ENCODE measurements at places on chromosomes 11 and 22.

DNA sequence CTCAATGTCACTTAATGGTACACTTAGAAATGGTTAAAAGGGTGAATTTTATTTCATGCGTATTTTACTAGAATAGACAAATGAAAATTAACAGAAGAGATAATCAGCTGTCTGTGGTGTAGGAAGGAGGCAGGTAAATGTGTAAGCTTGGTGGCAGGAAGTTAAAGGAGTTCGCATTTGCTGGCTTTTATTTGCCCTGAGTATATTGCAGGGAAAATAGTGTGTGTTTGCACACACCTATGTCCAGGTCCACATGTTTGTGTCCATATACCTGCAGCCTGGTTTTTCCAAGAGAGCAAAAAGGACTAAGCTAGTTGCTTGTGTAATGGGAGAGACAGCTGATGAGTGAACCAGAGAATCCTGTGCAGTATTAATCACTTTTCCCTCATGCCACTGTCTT, 16.0 kb downstream of the NTM start:
- no peak for DNase-seq

DNA sequence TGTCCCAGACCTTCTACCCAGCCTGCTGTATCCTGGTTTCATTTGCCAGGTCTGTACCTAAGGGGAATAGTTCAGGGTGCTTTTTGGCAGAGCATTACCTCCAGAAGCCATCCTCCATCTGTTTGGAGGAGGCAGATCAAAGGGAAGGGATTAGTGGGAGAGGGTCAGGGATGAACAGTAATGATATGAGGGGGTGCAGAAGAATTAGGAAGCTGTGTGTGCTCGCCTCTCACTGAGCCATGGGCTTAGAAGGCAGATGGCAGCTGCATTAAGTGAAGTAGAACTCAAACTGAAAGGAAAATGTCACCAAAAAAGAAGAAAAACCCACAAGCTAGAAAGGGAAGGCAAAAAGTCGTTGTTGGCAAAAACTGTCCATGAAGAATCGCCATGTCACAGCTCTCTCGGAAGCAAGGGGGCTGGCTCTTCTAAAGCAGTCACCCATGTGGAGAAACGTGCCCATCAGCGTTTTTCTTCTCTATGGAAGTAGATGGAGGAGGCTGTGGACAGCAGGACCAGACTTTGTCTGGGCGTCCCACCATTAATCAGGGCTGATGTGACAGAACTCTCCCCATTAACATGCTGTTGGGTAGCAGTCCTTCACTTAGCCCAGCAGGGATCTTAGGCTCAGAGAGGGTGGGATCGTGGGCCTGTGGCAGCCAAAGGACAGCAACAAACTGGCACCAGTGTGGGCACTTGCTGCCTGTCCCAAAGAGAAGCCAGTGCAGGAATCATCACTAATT, 46.8 kb downstream of the CEP164 start:
- no peak for DNase-seq

DNA sequence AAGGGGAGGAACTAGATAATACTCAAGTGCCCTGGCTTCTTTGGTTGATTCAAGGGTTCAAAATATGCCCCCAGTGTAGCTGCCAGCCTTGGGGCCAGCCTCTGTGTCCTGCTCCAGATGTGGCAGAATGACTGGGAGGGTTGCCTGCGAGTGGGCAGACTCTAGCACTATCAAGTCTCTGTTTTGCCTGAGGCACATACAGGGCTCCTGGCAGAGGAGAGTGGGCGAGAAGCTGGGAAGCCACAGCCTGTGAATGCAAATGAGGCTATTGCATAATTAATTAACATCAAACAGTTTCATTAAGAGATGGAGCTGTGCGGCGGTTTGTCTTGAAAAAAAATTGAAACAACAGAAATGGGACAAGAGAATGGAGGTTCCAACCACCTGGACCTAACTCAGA, 50.8 kb downstream of the BUD13 start:
- DNase-seq = no peak

GRCh38 chr22:21759093-21759492, 23.5 kb upstream of the YPEL1 start:
- DNase-seq = no peak

GRCh38 chr11:57834852-57835251, 73.2 kb downstream of the CTNND1 start:
- DNase-seq = no peak

GRCh38 chr11:125085301-125086081, 22.4 kb downstream of the SLC37A2 start:
- DNase-seq = no peak

DNA sequence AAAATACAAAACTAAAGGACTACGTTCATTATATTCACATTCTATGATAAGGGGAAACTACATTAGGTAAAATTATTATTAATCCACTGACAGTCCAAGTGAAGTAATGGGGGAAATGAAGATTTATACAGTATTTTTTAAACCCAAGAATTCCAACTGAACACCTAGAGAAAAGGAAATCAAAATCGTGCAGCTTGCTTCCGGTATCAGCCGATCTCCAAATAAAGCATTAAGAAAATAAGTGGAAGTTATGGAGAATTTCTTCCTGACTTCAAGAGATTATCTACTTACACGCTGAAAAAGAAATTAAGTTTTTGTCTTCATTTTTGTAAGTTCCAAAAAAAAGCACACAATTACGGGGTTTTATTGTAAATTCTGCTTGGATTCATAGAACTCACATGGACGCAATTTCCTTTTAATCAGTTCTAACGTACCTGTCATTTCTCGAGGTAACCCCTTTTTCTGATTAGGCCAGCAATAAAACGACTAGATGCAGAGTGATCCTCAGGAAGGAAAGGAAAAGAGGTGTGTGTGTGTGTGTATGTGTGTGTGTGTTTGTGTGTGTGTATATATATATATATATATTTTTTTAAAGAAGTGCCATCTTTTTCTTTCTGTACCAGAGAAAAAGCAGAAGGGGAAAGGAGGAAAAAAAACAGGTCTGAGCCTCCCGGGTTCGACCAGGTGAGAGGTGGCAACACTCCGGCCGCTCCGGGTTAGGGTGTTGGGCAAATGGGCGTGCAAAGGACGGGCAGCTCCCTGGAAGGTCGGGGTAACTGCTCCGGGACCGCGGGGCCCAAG, 1.1 kb downstream of the ZBTB44 start:
- no peak for DNase-seq

DNA sequence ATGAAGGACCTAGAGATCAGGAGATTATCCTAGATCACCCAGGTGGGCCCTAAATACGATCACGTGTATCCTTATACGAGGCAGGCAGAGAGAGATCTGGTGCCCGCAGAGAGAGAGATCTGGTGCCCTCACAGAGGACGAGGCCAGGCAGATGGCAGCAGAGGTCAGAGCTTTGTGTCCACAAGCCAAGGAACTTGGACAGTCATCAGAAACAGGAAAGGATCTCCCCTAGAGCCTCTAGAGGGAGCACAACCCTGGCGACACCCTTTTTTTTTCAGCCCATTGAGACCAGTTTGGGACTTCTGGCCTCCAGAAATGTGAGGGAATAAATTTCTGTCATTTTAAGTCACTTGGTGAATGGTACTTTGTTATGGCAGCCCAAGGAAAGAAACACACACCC, 25.5 kb upstream of the TIMP3 start:
- no peak for DNase-seq

- DNase-seq = no peak
Observed at GRCh38 chr11:133982876-133983275, 26.1 kb upstream of the IGSF9B start.

DNA sequence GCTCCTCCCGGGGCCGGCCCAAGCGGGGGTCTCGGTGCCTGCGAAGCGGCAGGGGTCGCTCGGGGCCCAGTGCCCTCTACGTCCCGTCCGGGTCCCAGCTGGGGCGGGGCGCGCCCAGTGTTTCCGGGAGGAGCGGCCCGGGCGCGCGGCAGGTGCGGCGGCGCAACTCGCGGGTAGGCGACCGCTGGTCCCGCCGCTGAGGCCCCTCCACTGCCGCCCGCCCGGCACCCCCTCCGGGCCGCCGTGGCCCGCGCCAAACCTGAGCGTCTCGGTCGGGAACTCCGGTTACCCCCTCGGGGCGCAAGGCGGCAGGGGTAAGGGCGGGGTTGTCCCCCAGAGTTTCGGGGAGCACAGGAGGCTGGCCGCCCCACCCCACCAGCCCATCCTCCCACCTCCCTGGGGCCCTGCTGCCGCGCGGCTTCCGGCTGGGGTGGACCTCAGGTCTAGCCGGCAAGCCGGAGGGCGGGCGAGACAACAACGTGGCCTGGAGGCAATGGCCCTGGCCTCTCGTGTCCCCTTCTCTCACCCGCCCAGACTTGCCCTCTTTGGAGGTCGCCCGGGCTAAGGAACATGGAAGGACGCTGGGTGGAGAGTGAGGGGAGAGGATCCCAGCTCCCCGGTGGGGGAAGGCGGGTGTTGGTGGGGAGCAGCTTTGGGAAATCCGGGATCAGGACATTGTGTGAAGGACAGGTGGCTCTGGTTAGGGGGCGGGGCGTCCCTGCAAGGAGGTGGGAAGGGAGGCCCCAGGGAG, 398 bp upstream of the CRACR2B start:
- DNase-seq = no peak

GRCh38 chr11:1890856-1891830, 552 bp downstream of the PRR33 start:
- DNase-seq = no peak

- no peak for DNase-seq
Observed at GRCh38 chr11:96130061-96130620, 206.2 kb upstream of the MTMR2 start.

DNA sequence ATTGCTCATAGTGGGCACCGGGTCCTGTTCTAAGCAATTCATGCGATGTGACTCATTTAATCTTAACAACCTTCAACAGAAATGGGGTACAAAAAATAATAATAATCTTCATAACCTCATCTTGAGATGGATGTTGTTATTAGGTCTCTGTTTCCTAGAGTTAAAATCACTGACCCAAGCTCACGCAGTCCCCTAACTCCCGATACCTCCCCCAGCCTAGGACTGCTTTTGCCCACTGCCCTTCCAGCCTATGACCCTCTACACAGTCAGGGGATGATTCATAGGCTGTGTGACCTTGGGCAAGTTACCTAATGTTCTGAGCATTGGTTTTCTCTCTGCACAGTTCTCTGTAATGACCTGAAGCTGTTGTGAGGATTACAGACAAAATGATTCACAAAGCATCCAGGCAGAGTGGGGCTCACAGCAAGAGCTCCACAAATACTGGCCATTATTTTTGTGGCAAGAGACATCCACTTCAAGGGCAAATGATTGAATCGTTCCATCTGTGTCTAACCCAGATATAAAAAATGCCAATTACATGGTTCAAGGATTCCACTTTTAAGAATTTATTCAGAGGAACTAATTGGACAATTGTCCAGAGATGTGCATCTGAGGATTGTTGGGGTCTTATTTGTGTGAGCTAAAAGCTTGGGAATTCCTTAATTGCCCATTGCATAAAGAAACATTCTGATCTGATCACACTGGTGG, 20.0 kb downstream of the MTFP1 start:
- no peak for DNase-seq

GRCh38 chr11:1140642-1141490, 16.9 kb upstream of the MUC5AC start:
- no peak for DNase-seq

- DNase-seq = peak; percentile 11
Observed at GRCh38 chr22:19419464-19420178, 11.9 kb downstream of the HIRA start.

GRCh38 chr11:86151174-86152005, 82.5 kb upstream of the PICALM start:
- no peak for DNase-seq

- DNase-seq = no peak
Observed at GRCh38 chr11:67400251-67400941, 1.3 kb downstream of the PPP1CA start.

GRCh38 chr11:62195945-62196344, 5.9 kb downstream of the SCGB1D1 start:
- no peak for DNase-seq

GRCh38 chr22:39348909-39349505, 784 bp upstream of the SYNGR1 start:
- DNase-seq = no peak

DNA sequence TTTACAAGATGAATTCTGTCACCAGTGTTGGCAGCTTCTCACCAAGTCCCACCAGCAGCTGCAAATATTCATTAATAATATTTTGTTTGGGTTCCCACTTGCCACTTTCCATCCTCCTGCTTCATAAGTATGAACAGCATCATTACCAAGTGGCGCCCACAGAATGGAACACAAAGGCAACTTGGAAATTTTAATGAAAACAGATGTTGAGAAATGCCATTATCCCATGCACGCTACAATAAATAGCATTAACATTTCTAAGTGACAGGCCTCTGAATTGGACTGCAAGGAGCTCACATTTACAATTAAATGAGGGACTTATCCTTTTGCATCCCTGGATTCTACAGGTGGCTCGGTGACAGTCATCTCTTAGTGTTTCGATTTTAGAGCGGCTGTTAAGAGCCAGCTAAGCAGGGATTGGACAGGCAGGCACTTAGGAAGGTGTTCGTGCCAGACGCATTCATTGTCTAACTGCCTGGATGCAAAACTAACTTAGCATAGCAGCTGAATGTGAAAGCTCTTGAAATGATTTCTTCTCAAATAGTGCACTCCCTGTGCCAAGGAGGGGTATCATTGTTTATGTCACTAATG, 170.3 kb downstream of the KIRREL3 start:
- no peak for DNase-seq

DNA sequence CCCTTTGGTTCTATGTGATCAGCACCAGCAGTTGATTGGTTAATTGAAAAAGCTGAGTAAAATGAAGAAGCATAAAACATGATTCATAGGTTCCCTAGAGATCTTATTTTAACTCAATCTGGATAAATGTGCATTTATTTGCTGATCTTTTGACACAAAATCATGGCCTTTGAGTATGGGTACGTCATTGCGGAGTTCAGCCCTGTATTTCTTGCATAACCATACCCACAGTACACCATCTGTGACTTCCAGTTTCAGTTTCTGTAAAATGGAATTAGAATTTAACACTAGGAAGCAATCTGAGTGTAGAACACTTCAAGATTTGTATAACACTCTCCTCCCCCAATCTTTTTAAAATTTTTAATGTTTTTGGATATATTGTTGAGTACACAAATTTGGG, 358.2 kb downstream of the DDX10 start:
- DNase-seq = no peak

- no peak for DNase-seq
Observed at GRCh38 chr11:12863605-12864121, 145.5 kb upstream of the RASSF10 start.

GRCh38 chr22:41619979-41620588, 759 bp downstream of the DESI1 start:
- peak; percentile 15 for DNase-seq

DNA sequence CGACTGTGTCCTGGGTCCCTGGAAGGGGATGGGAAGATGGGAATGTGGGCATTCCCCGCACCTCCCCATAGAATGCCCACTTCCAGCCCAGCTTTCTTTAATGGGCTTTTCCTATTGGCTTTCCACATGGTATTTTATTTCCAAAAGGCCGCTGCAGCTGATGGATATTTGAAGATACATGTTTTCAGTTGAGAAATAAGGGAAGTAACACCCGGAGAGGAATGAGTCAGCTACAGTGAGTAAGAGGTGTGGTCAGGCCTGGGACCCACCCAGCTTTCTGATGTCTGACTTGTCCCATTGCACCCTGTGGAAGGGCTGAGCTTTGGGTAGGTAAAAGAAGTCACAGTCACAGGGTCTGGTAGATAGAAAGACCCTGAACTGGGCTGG, 476.9 kb downstream of the MIAT start:
- DNase-seq = no peak

GRCh38 chr11:46160100-46160499, 38.8 kb upstream of the PHF21A start:
- DNase-seq = no peak
